ENCODE measurements at places on chromosomes 13 and 19. TPM values are rescaled to one million over a fixed set of nuclear protein-coding genes. Genes with fewer than 3 reads are reported as not detected.

Gene NLRP11
- not detected for total RNA-seq

Gene TNFSF13B
- 1.6 TPM for total RNA-seq

Gene EDDM13
- not detected for total RNA-seq

Gene RAB3A
- 6.7 TPM for total RNA-seq

Gene SLC25A41
- 1.6 TPM for total RNA-seq

Gene SMIM24
- not detected for total RNA-seq

Gene PGLYRP1
- total RNA-seq, result not detected

- no peak for DNase-seq
These were observed 281.8 kb upstream of the ZNF507 start for GRCh38 chr19:32063601-32064000.

GRCh38 chr13:50831512-50831911 lies 12.0 kb downstream of the DLEU7 start:
- no peak for DNase-seq

DNA sequence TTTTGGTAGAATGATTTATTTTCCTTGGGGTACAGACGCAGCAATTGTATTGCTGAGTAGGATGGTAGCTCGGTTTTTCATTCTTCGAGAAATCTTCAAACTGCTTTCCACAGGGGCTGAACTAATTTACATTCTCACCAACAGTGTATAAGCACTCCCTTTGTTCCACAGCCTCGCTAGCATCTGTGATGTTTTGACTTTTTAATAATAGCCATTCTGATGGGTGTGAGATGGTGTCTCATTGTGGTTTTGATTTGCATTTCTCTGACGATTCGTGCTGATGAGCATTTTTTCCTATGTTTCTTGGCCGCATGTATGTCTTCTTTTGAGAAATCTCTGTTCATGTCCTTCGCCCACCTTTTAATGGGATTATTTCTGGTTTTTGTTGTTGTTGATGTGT lies 54.8 kb upstream of the UQCRFS1 start:
- DNase-seq, result no peak

DNA sequence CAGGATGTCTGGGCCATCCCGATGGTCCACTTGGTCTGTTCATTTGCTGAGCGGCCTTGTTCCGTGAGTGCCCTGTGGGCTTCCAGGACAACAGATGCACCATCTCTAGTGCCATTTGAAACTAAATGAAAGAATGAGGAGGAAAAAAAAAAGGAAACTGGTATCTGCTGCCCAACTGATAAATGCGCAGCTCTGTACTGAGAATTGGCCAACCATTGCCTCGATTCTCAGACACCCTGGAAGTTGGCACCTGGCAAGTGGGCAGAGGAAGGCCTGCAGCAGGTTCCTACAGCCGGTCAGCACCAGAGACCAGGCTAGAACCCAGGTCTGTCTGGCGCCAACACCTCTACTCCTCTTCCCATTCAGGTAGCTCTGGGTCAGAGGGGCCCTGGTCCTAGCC lies 18.9 kb downstream of the SLC7A1 start:
- DNase-seq, result no peak

DNA sequence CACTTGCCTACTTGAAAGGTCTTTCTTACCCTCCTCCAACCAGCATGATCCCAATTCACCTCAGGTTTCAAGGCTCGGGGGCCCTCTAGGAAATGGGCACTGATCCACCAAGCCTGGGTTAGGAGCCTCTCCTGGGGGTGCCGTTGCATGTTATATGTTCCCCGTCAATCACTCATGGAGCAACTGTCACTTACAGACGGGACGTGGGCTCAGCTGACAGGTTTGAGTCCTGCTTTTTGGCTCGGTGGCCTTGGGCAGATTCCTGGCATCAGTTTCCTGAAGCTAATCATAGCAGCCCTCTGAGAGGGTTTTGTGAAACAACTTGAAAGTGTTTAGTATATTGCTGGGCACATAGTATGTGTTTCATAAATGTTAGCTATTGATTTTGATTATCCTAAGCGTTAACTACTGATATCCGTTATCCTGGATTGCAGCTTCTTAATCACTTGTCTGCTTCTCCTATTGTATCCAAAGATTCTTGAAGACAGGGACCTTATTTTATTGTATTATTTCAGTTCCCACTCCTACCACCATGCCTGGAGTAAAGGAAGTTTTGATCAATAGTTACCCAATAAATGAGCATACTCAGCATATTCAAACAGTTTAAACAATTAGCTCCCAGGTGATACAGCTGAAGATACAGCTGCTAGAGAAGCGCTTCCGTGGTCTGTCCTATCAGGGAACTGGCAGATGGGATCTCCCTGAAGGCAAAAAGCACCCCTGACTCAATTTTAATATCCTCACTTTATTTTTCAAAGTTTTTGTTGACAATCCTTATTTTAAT lies 57.9 kb downstream of the RFC3 start:
- DNase-seq, result no peak

DNA sequence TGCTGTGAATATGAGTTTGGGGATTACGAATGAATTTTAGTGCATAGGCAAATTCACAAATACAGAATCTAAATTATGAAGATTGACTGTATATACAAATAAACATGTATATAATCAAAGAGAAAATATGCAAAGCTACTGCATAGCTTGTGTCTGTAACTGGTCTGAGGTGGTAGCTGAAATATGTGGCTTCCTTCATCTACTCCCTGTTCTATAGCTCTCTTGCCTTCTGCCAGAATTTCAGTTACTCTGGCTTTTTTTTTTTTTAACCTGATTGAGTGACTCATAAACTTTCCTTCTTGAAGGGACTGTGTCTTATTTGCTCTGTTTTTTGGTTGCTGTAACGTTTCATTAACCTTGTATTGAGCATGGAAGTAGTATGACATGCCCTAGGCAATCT lies 26.6 kb downstream of the DNAJC3 start:
- no peak for DNase-seq

DNA sequence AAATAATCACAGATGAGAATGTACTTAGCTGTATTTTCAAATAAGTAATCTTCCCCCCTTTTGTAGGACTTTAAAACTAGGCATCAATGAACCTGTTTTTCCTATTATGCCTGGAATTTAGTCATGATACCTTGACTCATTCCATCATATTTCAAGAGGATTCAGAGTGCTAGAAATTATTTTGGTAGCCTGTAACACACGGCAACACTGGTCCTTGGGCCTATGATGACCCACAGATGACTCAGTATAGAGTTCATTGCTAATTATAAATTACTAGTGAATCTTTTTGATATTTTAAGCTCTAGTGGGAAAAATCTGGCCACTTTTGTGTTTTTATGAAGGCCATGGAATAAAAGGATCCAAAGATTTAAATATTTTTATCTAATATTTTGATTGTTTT lies 26.0 kb upstream of the GARRE1 start:
- DNase-seq, result no peak

DNA sequence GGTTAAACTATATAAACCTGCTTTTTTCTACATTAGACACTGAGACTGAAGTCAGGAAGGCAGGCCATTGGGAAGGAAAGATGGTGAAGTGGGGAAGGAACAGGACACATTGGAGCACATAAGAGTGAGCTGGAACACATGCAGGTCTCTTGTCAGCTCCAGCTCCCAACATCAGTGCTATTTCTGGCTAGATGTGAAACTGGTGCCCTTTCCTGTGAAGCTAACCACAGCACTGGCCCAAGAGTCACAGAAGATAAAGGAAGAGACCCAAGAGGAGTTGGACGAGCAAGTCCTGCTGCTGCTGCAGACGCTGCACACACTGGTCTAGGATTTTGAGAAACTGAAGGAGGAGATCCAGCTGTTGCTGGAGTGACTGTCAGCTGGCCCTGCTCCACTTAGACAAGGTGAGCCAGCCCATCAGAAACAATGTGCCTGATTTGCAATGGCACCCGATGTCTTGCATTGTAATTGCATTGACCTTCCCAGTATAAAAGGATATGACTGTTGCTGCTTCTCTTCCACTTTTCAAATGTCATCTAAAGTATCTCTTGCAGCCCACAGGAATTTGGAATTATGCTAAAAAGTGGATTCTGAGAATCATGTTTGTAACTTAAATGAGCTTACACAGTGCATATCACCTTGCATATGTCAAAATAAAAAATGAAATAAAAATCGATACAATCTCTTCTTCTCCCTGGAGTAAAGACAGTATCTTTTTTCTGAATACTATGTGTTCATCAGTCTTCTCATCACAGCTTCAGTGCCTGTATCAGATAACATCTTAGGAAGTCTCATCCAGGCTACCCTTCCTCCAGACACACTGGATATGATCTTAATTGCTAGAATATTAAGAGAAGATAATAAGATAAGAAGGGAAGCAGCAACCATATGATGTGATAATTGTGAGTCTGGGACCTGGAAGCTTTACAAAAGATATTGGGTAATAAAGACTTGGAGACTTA lies 230.7 kb upstream of the SPRY2 start:
- no peak for DNase-seq

DNA sequence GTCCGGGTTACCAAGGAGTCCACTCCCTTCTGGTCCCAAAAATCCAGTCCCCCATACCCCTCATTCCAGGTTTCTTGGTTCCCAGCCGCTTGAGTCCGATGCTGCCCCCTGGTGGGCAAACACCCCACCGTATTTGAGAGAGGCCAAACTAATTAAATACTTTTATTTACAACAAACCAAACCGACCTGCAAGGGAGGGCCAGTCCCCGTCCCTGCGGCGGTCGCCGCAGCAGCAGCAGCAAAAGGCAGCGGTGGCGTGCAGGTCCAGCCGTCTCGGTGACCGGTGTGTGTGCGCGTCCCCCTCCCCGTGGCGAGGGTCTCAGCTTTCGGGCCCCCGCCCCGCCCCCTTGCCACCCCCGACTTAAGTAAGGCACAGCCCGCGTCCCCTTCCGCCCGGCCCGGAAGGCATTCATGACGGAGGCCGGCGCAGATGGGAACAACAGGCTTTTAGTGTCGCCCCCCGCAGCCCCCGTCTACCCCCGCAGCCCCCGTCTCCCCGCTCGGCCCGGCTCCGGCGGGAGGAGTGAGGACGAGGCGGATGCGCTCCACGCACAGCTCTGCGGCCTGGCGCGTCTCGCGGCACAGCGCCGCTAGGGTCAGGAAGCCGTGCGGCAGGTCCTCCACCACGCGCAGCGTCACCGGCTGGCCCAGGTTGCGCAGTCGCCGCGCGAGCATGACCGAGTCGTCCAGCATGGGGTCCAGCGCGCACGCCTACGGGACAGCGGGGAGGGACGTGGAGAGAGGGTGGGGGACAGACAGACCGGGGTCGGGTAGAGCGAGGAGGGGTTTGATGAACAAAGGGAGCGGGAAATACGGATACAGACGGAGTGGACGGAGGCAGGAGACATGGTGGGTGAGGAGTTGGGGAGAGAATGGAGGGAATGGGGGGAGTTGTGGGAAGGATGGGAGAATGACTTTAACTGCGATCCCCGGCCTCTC lies 11.5 kb upstream of the CNFN start:
- DNase-seq, result peak; percentile 64

DNA sequence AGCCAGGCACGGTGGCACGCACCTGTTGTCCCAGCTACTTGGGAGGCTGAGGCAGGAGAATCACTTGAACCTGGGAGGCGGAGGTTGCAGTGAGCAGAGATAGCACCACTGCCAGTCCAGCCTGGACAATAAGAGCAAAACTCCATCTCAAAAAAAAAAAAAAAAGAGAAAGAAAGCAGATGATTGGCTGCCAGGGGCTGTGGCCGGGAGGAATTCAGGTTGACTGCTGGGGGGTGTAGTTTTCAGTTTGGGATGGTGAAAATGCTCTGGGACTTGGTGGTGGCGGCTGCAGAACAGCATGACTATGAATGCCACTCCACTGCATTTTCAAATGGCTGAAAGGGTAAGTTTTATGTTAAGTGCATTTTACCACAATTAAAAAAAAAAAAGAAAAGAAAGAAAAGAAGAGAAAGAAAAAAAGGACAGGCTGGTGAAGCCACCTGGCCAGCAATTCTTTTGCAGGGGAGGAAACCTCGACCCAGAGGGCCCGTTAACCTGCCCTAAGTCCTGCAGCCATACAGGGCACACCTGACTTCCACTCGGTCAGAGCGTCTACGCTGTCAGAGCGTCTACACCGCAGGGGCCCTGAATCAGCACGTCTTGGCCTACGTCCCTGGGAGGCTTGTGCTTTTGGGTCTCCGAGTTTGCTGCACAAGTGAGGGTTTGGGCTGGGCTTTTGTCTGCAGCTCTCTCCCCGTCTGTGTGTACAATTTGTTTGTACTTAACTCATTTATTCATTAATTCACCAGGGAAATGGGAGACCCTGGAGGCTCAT lies 3.6 kb downstream of the ISOC2 start:
- no peak for DNase-seq
